Activated naive CD4-positive, alpha-beta T cell treated with anti-CD3 and anti-CD28 coated beads for 36 hours (primary cell): ENCODE measurements at places on chromosomes 4 and X. TPM values are rescaled to one million over a fixed set of nuclear protein-coding genes. Genes with fewer than 3 reads are reported as not detected.

TLR3 gene
- not detected for total RNA-seq

GLA gene
- total RNA-seq = 40.7 TPM

IL2 gene
- 142 TPM for total RNA-seq

DGAT2L6 gene
- not detected for total RNA-seq

EREG gene
- total RNA-seq = not detected

MSANTD1 gene
- 0.49 TPM for total RNA-seq

SLIT2 gene
- total RNA-seq = not detected

ADH7 gene
- not detected for total RNA-seq

PAGE2B gene
- 0.86 TPM for total RNA-seq

DNA sequence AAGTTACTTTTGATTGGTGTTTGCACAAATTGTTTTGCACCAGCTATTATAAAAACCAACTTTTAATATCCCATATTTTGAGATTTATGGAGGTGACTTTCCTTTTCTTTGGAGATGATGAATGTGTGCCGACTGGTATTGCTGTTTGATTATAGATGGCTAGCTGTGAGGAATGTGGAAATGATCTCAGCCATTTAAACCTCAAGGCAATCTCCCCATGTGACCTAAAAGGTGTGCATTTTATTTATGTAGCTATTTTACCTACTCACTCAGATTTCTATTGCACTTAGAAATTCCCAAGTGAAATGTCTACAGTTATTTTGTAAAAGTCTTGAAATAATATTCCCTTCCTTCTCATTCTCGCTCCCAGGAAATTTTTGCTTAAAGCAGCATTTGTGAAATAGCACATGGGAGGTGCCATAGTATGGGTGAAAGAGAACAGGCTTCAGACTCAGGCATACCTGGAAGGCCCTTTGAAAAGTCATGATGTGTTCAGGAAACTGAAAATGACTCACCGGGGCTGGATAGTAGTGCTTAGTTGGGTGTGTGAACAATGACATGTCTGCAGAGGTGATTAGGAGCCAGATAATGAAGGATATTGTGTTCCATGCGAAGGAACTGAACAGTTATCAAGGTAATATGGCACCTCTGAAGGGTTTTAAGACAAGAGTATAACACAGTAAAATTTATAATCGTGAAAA is 247.6 kb downstream of the CBLL2 start:
- DNase-seq = no peak

GRCh38 chr4:32192991-32193390 is 1472.8 kb downstream of the PCDH7 start:
- no peak for DNase-seq

- DNase-seq = peak; percentile 70
These were observed 2.2 kb downstream of the MAMLD1 start for GRCh38 chrX:150365051-150365989.

GRCh38 chr4:89506866-89507491 is 199.4 kb upstream of the GPRIN3 start:
- DNase-seq = no peak

- no peak for DNase-seq
These were observed 190.4 kb upstream of the PCDH10 start for GRCh38 chr4:132958457-132959263.

GRCh38 chr4:83631066-83631465 is 95.2 kb downstream of the GPAT3 start:
- DNase-seq = no peak

DNA sequence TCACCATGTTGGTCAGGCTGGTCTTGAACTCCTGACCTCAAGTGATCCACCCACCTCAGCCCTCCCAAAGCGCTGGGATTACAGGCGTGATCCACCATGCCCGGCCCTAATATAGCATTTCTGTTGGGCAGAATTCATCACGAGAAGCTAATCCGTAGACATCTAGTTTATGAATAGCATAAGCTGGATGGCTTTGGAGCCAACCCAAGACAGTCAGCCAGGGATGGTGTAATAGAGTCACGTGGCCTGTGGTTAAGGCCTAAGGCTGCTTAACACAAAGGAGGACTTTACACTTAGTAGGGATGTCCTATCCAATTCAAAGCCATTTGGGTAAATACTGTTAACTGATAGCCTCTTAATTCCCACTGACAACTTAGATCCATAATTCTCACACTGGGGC is 173.6 kb downstream of the RAP1GDS1 start:
- DNase-seq = no peak

DNA sequence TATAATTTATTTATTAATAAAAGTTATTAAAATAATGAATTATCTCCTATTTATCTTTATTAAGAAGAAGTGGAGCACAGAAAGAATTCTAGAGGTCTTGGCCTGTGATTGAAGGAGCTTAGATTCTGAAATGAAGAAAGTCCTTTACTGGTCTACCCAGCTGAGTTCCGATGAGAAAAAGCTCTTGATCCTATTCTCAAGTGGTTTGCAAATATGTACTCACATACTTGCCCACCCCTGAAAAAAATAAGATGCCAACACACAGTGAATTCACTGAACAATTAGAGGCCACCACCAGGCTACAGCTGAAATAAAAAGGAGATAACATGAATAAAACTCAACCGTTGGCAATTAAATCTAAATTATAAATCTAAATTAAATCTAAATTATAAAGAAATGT is 253.4 kb downstream of the MAPK10 start:
- no peak for DNase-seq

GRCh38 chrX:30680618-30681017 is 27.4 kb downstream of the GK start:
- no peak for DNase-seq

DNA sequence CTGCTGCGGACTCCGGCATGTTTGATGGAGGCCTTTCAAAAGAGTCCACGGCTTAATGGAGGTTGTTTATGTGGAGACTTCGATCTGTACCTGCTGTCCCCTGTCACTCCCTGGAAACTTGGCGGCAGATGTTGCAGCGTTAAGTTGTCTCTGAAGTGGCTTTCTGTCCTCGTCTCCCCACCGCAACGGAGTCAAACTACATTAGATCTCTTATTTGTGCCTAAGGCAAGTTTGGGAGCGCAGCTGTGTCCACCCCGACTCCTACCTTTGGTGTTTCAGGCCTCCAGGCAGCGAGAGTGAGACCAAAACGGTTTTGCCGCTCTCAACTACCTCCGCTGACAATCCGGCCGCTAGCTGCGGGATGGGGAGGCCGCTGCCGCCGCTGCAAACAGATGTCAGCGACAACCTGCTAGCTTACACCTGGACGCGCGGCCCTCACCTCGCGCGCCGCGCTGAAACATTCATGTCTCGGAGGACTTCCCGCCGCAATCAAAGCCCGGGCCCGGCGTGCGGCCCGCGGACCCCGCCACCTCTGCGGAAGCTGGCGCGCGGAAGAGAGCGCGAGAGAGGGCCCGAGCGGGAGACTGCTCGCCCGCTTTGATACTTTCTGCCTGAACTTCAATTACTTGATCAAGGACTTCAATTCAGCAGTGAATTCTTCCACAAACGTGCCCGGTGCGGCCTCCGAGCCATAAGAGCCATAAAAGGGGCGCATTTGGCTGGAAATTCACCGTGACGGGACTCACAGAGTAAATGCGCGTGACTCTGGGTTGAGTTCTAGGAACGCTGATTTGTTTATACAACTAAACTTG is 108.4 kb downstream of the ANTXR2 start:
- no peak for DNase-seq

DNA sequence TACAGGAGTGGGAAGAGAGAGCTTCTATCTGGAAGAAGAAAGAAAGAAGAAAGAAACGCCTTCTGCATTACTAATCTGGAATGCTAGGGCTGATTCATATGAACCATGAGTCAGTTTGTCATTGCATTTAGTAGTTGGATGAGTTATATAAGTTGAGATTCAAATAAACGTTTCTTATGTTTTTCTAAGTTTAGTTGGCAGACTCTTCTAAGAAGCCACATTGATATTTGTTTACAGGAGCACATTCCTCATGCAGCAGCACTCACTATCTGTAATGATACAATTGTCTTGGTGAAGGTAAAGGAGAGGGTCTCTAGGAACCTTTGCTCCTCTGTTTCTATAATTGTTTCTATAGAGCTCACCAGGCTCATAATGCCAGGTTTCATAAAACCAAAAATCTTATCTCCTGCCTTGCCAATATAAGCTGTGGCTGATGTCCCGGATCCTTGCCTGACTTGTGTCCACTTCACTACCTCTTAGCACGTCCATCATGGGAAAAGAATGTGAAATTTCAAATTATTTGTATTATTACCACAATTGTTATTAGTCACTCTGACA is 39.5 kb downstream of the HOPX start:
- DNase-seq = no peak

DNA sequence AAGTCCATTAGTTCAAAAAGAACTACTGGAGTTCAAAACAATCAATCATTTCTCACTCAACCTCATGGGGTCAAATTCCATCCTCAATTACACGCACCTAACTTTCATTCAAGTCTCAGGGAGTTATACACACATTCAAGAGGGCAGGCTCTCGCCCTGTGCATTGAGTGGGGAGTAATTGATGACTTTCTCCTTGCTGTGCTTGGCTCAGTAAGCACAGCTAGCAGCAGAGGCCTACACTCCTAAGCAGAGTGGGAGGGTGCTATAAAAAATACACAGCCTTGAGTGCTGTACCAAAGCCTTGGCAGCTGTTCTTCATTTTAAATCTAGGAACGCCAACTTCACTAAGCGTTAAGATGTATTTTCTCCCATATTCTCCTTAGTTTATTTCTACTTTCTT is 958.3 kb upstream of the ADGRL3 start:
- DNase-seq = no peak

DNA sequence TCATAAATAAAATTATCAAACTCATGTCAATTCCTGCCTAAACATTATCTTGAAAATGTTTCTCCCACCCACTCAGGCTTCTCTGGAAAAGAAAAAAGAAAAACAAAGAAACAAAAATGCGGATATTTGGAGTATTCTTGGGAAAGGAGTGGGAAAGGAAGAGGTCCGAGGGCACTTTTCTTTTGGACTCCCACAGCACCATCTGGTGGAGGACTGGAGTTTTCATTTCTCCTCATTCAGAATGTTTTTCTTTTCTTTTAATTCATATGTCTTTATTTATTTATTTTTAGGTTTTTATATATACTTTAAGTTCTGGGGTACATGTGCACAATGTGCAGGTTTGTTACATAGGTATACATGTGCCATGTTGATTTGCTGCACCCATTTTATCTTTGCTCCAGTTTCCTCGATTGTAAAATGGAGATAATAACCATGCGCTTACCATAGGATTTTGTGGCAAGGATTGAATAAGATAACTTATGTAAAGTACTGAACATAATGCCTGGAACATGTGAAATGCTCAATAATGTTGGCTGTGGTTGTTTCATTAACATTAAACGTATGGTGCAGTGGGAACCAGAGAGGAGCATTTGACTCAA is 8.0 kb upstream of the KCNE5 start:
- no peak for DNase-seq

DNA sequence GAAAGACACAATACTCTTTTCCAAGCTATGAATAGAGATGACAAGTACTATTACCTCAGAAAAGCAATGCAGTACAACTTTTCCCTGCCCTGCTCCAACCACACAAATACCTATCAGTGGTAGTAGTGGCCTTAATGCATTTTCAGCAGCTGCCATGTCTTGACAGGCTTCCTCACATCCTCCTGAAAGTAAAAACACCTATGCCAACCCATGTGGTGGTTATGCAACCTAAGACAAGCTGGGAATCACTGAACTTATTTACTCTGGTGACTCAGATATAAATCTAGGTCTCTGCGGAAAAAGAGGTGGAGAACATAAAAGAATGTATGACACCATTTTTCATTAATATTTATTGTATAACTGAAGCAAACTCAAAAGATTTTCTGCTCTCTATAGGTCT is 14.5 kb downstream of the WDFY3 start:
- no peak for DNase-seq

GRCh38 chrX:101071582-101071981 is 7.1 kb upstream of the TMEM35A start:
- DNase-seq = no peak

DNA sequence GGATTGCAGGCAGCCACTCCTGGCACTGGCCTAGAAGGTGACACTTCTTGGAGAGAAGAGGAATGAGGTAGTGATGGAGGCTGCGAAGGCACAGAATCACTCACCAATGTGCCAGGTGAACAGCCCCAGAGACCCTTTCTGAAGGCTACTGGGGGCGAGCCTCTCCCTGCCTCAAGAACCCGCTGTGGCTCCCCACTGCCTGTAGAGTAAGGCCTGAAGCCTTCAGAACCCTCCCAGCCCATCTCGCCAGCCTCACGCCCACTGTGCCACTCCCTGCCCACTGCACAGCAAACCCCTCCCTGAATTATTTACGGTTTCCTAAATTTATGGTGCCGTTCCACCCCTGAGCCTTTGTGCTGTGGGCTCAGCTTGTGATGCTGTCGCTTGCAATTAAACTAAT is 24.2 kb upstream of the SORCS2 start:
- DNase-seq = peak; percentile 0

- no peak for DNase-seq
These were observed 69.4 kb downstream of the HCCS start for GRCh38 chrX:11180571-11180970.

DNA sequence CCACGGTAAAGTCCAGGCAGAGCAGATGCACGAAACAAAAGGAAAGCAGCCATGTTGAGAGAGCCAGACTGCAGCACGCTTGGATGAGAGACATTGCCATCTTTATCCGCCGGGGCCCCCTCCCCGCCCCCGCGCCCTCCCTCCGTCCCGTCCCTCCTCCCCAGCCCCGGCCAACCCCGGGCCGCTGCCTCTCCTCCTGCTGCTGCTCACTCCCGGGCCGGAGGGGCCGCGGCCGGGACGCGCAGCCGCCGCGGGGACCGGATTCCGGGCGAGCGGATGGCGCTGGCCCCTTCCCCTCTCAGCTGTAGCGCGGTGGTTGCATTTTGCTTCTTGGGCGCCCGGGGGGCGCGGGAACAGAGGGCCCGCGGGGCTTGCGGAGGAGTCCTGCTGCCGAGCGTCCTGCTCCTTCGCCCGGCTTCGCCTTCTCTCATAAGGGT is 542 bp downstream of the RNF150 start:
- DNase-seq = peak; percentile 4

DNA sequence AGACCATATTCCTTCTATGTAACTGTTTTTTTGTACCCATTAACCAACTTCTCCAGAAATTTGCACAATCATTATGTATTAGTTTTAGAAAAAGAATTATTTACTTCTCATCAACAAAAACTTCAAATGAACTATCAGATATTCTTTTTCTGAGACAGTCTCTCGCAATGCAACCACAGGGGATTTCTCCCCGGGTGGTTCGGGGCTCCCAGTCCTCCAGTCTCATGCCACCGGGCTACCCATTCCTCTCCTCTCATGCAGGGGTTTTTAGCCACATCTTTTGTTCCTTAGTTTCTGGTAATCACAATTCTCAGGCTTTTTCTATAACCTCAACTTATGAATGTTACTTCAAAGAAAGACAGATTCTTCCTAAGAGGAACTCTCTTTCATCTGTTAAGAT is 46.6 kb upstream of the CLNK start:
- DNase-seq = no peak

- no peak for DNase-seq
These were observed 66.6 kb downstream of the TRMT44 start for GRCh38 chr4:8507196-8507570.

- no peak for DNase-seq
These were observed 21.7 kb downstream of the KIAA0232 start for GRCh38 chr4:6804082-6804752.

- DNase-seq = no peak
These were observed 100.1 kb downstream of the CRLF2 start for GRCh38 chrX:1112321-1112720.

- no peak for DNase-seq
These were observed 205.0 kb upstream of the HAND2 start for GRCh38 chr4:173735049-173735448.
